ENCODE measurements at places on chromosomes 13 and 19.

DNA sequence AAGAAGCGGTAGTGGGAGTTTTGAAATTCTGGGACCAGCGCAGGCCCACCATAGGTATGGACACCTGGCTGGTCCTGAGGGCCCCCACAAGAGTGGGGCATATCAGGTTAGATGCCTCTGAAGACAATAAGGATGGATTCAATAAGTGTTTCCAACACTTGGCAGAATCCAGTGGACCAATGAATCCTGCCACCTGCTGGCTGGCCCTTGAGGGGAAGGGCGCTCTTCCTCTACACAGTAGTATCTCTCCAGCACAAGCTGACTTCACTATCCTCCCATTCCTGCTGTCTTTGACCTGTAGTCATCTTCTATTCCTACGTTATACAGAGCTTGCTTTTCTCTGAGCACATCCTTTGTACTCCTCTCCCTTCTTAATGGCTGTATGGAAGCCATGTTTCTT, 199.7 kb upstream of the TSHZ3 start:
- no peak for DNase-seq

DNA sequence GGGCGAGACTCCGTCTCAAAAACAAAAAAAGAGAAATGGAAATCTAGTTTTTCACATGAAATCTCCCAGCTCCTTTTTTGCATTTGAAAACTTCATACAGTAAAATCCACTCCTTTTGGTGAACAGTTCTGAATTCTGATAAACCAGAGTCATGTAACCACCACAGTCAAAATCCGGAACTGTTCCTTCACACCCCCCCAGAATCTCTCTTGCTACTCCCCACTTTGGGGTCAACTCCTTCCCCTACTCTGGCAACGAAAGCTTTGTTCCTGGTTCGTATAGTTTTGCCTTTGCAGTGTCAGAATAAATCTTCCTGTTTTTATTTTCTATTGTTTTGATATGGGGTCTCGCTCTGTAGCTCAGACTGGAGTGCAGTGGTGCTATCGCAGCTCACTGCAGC, 23.7 kb downstream of the RCN3 start:
- DNase-seq: no peak

- DNase-seq: no peak
Measured at GRCh38 chr13:111204438-111205177, 89.5 kb downstream of the ARHGEF7 start.

DNA sequence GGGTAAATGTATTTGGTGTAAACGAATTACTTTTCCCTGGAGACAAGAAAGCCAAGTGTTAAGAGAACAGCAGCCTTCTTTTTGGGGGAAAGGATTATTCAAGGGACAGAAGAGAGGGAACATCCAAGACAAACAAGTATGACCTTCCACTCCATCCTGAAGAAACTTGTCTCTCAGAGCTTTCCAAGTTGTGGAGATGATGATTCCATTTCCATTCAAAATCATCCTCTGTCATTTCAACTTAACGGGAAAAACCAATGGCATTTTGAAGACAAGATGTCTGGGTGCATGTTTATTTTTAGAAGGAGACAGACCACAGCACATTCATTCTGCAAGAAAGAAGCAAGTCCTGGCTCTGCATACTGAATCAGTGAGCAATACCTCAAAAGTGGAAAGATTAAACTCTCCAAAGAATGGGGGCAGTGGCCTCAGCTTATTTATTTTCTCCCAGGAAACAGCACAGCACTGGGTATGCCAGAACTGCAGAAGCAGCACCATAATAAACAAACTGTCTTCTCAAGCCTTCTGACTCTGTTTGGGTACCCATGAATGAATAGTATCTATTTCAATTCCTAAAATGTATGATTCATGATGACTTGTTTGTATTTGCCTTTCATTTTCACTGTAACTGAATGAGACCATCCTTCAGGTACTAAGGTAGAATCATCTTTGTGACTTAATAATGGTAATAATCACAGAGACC, 541.0 kb downstream of the RFC3 start:
- no peak for DNase-seq

Measured in NCI-H1105 treated with DMSO at 0.1 percent for 48 hours (cell line).